ENCODE measurements at places on chromosomes 12 and 14. TPM values are rescaled to one million over a fixed set of nuclear protein-coding genes. Genes with fewer than 3 reads are reported as not detected.

Gene SCN8A
- total RNA-seq, result 0.19 TPM

Gene LRP6
- total RNA-seq, result 27.4 TPM

Gene TAS2R8
- not detected for total RNA-seq

Gene CARMIL3
- total RNA-seq, result 0.05 TPM

Gene CRIP1
- 68.2 TPM for total RNA-seq

Gene LGR5
- total RNA-seq, result not detected

Gene INSM2
- total RNA-seq, result not detected

Gene ACOT2
- total RNA-seq, result 98.7 TPM

Gene OTX2
- not detected for total RNA-seq

Gene KRT85
- total RNA-seq, result not detected

Gene ACOT4
- total RNA-seq, result 0.73 TPM

Gene P2RX2
- total RNA-seq, result not detected

Gene BBOF1
- total RNA-seq, result 3.9 TPM

Gene UBR7
- 25.2 TPM for total RNA-seq

Gene ADCY4
- 71.9 TPM for total RNA-seq

Gene KRT73
- not detected for total RNA-seq

Gene EIF2S3B
- 0.62 TPM for total RNA-seq

Gene REM2
- total RNA-seq, result 0.19 TPM

Gene CLEC2D
- total RNA-seq, result 4.7 TPM

Gene NGB
- total RNA-seq, result not detected

Gene ZNF891
- 1.1 TPM for total RNA-seq

Gene ZCRB1
- 57.1 TPM for total RNA-seq

Gene SAMD15
- 0.11 TPM for total RNA-seq

Gene SLC35F4
- not detected for total RNA-seq

Gene GALNT8
- total RNA-seq, result 2.4 TPM

Gene ZDHHC22
- total RNA-seq, result not detected

Gene TIMM9
- total RNA-seq, result 26.6 TPM

Gene DUSP16
- total RNA-seq, result 24.5 TPM

Gene KRT2
- total RNA-seq, result not detected

Gene TAS2R46
- total RNA-seq, result 0.78 TPM

Gene RND1
- 0.62 TPM for total RNA-seq

Gene CLEC7A
- 2.6 TPM for total RNA-seq

Gene IRAK4
- total RNA-seq, result 7.8 TPM

All from cardiac septum (tissue), 1 donor.